ENCODE measurements at places on chromosomes 6 and 20.

DNA sequence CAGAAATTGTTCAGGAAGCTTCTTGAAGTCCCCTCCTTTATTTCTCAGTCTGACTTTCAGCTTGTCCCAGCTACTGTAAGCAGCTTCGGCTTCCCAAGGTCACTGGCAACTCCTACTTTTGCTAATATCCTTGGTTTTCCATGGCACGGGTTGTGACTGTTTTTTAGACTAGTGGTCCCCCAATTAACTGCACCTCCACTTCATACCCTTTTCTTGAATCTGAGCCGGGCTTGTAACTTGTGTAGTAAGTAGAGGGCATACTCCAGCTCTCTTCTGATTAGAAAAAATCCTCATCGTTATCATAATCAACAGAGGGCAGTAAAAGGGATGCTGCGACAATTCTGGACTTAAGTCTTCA, 162.3 kb upstream of the TNFAIP3 start:
- DNase-seq: no peak

DNA sequence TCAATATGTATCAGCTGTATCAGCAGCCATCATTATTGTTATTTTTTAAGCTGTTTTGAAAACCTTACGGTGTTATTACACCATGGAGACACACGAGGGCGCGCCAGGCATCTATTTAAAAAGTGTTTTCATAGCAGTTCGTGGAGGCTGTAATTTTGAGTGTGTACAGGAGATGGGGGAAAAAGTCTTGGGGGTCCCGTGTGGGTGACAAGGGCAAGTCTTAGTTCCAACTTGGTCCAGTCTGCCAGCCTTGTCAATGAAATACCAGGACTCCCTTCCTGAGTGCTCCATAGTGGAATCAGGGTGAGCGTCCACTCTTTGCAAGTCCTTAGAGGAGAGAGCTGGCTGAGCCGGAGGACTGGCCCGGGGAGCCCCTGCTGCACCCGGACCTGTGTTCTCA, 43.3 kb downstream of the SLC2A10 start:
- DNase-seq: no peak

DNA sequence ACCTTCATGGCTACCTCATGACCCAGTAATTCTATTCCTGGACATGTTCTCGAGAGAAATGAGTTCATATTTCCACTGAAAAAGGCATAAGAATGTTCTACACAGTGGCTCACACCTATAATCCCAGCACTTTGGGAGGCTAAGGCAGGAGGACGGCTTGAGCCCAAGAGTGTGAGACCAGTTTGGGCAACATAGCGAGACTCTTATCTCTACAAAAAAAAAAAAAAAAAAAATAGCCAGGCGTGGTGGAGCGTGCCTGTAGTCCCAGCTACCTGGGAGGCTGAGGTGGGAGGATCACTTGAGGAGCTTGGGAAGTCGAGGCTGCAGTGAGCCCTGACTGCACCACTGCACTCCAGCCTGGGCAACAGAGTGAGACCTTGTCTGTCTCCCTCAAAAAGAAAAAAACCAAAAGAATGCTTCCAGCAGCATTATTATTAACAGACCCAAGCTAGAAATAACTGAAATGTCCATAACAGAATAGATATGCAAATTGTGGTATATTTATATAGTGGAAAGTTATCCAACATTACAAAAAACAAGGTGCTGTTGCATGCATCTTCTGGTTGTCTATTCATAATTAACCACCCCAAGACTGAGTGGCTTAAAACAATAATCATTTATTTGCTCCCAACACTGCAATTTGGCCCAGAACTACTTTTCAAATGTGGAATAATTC, 9.4 kb upstream of the RAB44 start:
- no peak for DNase-seq

GRCh38 chr20:59810449-59811187, 122.8 kb downstream of the SYCP2 start:
- no peak for DNase-seq

- DNase-seq: no peak
Observed at GRCh38 chr20:23915844-23916243, 36.3 kb upstream of the CST5 start.

DNA sequence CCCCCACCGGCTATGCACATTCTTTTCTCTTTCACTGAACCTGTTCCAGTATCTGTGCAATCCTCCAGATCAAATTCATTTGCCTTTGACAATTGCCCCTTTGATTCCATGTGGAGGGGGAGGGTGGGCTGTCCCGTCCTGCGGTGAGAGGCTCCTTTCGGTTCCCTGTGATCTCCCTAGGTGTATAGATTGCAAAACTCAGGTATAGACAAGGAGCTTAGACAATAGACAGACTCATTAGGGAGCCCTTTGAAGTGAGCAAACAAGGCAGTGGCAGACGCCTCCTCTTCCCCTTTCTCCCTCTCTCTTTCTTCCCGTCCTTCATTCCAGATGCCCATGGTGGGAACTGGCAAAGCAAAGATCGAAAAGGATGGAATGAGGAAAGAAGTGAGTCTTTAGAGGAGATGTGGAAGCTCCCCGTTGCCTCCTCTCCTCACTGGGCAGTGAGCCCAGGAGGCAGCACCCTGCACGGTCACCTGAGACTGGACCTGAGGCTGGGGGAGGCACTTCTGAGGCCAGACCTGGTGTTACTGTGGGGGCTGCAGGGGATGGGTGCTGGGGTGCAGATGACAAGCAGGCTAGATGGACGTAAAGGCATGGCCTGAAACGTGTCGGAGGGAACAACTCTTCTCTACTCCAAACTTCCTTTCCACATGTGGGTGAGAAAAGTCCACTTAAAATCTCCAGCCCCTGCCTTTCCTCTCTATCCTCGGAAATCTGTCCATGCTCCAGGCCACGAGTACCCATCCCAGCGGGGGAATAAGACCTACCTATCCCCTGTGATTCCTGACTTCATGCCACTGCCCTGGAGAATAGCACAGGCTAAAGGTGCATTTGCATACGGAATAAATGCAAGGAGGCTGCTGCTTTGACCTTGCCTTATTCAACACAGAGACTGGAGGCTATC, 256.6 kb upstream of the FOXQ1 start:
- DNase-seq: no peak

- no peak for DNase-seq
Observed at GRCh38 chr6:56699066-56699654, 56.5 kb upstream of the DST start.

DNA sequence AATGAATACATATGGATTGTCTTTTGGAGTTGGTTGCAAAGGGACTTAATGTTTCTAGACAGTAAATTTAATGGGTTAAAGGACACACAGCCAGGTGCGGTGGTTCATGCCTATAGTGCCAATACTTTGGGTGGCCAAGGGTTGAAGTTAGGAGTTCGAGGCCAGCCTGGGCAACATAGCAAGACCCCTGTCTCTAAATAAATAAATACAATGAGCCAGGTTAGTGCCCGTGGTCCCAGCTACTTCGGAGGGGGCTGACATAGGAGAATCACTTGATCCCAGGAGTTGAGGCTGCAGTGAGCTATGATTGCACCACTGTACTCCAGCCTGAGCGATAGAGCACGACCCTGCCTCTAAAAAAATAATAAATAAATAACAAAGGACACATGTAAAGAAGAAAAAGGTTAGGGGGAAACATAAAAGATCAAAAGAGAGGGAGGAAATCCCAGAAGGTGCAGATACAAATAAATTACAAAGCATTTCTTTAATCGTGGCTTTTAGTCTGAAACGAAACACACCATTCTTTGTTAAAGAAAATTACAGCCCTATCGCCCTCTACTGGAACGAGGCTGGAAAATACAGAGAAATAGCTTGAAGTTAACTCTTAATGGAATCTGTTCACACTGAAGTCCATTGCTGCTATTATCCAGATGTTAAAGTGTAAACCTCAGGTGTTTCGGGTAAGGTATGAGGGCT, 42.6 kb upstream of the SCML4 start:
- no peak for DNase-seq

- DNase-seq: no peak
Observed at GRCh38 chr6:84709121-84709520, 55.3 kb downstream of the TBX18 start.

DNA sequence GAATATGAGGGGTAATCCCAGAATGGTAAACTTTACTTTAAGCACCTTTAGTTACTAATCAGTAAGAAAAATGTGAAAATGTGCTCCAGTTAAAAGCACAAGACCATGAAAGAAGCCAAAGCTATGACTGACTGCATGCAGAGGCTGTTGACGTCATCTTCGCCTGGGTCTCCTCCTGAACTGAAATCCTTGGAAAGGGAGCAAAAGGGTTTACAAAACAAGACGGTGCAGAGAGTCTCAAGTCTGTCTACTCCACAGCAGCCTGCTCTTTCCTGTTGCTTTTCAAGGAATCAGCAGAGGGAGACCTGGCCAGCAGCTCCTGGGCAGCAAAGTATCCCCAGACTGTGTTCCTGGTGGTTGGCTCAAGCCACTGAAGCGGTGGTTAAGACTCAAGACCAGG, 10.2 kb downstream of the FKBP1A start:
- no peak for DNase-seq

DNA sequence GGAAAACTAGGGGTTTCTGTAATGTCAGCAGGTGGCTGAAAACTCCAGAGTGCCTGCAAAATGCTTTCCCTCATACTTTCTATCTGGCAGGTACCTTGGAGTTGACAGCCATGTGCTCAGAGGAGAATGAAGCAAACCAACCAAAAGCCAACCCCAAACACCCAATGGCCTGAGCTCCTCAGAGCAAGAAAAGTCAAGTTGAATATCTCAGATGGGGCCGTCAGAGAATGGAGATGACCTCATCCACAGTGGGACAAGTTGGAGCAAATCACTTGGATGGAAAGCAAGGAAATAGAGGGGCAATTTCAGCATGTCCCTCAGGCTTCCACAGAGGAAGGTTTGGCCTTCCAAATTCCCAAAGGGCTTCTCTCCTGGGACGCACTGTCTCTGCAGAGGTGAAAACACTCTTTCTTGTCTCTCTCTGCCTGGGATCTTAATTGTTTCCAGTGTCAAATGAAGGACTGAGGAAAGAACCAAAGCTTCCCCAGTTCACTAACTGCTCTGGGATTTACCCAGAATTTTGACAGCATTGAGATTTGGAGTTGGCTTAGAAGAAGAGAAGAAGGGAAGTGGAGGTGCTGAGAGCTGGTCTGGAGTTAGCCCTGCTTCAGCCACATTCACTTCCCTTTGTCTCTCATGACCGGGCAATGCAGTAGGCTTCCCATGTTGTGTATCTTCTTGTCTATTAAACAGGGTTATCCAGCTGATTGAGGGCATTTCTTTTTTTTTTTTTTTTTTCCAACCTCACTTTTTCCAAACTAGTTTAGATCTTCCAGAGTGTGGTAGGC, 42.2 kb downstream of the PRND start:
- DNase-seq: no peak

DNA sequence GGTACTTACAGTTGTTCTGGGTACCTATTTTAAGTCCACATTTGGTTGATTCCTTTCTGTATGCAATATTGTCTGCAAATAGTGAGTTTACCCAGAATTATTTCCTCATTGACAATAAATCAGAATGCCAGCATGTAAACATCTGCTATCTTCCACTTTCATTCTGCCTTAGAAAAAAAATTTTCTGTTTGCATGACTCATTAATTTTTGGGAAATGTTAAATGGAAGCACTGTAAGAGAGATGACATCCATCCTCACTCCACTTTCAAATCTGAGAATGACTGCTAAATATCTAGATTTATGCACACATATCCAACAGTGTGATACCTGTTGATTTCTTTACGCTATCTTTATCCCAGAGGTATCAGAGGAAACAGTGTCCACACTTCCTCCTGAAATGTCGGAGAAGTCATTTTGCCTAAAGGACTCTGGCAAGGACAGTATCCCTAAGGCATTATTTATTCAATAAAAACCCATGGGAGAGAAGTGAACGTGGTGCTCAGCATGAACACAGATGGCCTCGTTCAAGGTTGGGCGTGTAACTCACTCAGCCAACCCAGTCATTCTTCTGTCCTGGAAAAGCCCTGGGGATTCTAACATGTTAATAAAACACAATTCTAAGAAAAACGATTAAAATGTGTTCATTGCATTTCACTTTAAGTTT, 780.9 kb downstream of the QKI start:
- DNase-seq: no peak

- DNase-seq: no peak
Observed at GRCh38 chr6:76420094-76420493, 347.6 kb upstream of the IMPG1 start.

DNA sequence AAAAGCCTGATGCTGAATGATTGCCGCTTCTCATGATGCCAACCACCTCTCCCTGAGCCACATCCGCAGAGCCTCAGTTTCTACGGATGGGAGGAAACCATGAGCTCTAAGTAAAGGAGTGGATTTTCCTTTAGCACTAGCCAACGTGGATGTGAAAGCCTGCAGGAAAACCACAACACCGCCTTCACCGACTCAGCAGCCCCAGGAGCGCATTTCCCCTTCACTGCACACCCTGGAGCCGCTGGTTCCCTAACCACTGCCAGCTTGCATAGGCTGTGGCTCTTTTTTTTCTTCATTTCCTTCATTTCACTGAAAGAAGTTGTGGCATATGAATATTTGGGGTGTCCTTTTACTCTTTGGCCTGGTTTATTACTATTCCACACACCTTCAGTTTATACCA, 50.5 kb upstream of the SSTR4 start:
- no peak for DNase-seq

DNA sequence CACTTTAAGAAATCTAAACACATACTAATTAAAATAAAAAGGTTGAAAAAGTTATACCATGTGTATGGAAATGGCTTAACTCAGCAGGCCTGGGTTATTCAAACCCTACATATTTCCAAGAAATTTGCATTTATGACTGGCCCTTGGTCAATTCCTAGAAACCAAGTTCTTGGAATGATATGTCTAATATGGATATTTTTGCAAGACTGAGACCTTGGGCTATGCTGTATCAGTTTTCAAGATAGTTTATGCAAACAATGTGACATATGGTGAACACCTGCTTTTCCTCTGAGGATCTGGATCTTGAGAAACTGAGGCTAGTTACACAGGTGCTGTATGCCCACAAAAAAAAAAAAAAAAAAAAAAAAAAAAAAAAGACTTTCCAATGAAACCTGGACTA, 536.9 kb upstream of the HS3ST5 start:
- no peak for DNase-seq

DNA sequence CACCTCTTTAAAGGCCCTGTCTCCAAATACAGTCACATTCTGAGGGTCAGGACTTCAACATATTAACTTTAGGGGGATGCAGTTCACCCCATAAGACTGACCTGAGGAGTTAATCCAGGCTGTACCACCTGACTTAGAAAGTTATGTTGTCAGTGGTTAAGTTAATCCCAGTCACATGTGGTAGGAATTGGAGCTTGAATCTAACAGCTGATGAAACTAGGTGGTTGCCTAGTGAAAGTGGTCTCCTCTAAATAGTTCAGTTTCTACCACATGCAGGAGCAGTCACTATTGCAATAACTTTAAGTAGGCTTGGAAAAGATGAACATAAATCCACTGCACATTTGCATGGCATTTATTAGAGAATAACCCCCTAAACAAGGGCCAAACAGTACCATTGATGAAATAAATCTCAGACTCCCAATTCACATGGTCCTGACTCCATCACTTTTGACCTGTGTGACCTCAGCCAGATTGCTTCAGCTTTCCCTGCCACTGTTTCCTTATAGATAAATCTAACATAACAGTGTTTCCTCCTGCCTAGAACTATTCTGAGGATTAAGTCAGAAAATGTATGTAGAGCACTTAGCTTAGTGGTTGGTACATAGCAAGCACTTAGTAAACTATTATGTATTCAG, 20.1 kb downstream of the SAMD5 start:
- no peak for DNase-seq

GRCh38 chr6:89368107-89368506, 15.6 kb upstream of the UBE2J1 start:
- no peak for DNase-seq

Measured in non-pigmented ciliary epithelial cell (primary cell).